ENCODE measurements at places on chromosomes 5 and 9.

GRCh38 chr5:153613144-153613543, 122.7 kb downstream of the GRIA1 start:
- no peak for DNase-seq

GRCh38 chr5:127452626-127453025, 64.8 kb upstream of the PRRC1 start:
- no peak for DNase-seq

- no peak for DNase-seq
These were observed 111.3 kb downstream of the FER start for GRCh38 chr5:108858959-108859358.

DNA sequence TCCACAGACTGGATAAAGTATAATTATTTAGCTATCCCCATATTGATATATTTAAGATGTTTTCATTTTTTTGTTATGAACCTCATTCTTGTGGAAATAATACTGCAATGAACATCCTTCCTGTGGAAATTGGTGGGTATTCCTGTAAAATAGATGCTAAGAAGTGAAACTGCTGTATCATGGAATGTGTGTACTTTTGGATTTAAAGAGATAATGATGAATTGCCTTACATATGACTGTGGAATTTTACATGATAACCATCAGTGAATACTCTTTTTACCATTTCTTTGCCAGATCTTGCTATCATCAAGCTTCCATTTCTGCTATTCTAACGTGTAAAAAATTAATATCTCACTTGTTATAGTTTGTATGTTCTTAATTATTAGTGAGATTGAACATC, 847.9 kb downstream of the EFNA5 start:
- DNase-seq: no peak

- no peak for DNase-seq
These were observed 185.6 kb downstream of the TSSK1B start for GRCh38 chr5:113249206-113249605.

GRCh38 chr5:59756373-59757035, 137.0 kb downstream of the PDE4D start:
- DNase-seq: no peak
